Astrocyte of the spinal cord (primary cell): ENCODE measurements at places on chromosomes 5 and 9.

- no peak for DNase-seq
Measured at GRCh38 chr9:134853893-134854292, 26.7 kb upstream of the FCN2 start.

GRCh38 chr5:58499231-58499630 lies 8.0 kb downstream of the GAPT start:
- no peak for DNase-seq

DNA sequence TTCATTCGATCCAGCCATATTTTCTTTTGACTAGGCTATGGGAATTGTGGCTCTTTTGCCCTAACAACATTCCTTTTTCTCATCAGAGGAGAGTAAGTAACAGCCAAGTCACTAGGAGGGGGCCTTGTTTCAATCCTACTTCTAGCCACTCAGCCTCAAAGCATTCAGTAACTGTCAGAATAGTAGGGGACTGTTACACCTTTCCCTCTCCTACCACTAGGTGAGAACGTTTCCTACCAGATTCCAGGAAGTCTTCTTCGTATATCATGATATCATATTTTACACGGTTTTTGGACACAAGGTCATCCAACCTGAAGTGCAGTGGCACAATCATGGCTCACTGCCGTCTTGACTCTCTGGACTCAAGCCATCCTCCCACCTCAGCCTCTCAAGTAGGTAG lies 171.3 kb upstream of the CDH12 start:
- no peak for DNase-seq

DNA sequence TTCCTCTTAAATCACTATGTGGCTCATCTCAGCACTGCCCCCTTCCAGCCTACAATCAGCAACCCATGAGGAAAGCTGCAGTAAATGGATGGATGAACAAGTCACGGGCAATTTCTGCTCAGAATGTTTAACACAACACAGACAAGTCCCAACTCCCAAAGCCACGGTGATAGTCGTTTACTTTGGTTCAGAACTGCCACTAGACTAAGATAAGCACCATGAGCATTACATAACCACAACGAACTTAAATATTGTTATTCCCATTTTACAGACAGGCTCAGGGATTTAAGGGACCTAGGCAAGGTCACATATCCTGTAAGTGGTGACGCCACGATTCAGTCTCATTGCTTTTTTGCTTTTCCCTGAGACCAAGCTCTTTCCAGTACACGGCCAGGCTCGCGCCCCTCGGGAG lies 2.0 kb upstream of the SMIM27 start:
- peak; percentile 45 for DNase-seq

DNA sequence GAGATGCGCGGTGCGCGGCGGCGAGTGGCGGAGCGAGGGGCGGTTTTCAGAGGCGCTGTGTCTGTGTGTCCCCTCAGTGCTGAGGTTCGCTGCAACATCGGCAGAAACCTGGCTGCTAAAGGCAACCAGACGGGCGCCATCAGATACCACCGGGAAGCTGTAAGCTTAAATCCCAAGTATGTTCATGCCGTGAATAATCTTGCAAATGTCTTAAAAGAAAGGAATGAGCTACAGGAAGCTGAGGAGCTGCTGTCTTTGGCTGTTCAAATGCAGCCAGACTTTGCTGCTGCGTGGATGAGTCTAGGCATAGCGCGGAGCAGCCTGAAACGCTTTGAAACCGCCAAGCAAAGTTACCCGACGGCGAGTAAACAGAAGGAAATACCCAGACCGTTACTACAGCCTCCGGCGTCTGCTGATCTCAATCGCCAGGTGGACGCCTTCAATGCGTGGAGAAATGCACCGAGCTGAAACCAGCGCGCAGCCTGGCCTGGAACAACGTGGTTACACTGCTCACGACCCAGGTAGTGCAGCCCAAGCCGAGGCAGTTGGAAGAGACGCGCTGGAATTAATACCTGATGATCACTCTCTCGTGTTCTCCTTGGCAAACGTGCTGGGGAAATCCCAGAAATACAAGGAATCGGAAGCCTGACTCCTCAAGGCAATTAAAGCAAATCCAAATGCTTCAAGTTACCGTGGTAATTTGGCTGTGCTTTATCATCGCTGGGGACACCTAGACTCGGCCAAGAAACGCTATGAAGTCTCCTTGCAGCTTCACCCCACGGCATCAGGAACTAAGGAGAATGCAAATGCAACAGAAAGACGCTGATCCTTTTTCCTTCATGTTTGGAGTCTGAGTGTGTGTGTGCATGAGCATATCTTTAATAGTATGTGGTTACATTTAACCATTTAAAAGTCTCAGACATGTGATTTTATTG lies 15.9 kb downstream of the OR2V1 start:
- DNase-seq: peak; percentile 6

- no peak for DNase-seq
Measured at GRCh38 chr5:37088009-37088408, 161.2 kb downstream of the CPLANE1 start.

DNA sequence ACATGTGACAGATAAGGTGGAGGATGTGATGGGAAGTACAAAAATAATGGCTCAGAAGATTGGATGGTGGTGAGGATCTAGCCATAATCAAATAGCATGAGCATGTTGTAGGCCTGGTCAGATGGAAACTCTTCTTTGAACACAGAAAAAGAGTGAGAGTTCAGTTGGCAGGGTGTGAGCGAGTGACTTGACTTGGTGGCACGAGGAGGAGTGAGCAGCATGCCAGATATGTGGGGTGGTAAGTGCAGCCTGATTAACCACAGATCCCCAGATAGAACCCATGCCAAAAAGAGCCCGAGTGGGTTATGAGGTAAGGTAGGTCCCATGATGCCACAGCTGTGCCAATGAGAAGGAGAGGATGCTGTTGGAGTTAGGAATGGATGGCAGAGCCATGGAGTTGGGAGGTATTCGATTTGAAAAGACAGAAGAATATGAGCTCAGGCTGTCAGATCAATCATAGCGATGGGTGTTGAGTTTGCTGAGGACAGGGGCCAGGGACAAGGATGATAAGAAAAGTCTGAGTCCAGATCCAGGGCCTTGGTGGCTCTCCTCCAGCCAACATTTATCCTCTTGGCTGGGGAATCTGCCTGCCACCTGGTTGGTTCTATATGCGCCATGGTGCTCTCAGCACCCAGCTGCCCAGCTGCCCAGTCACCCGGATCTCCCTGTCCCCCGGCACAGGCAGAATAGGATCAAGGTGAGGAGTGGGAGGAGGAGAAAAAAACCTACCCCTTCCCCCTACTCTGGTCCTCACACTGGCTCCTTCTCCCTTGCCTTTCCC lies 16.5 kb downstream of the GARNL3 start:
- DNase-seq: no peak

DNA sequence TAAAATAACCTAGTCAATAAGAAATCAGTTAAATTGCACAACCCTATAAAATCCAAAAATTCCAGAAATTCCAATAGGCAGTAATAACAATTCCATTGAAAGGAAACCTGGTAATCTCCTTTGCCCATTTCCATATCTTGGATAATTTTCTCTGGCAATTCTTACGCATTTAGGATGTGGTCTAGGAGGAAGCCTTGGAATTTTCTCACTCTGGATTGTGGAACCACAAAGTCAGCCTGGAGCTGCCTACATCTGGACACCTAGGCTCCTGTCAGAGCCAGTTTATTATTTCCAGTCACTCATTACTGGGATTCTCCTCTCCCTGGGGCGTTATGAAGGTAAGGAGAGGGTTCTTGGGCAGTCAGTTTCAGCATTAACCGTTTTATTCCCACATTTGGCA lies 40.3 kb upstream of the GNE start:
- DNase-seq: peak; percentile 35

- DNase-seq: peak; percentile 76
Measured at GRCh38 chr5:172801179-172801671, 30.2 kb upstream of the DUSP1 start.

- DNase-seq: no peak
Measured at GRCh38 chr5:143741421-143741820, 70.5 kb upstream of the HMHB1 start.

- no peak for DNase-seq
Measured at GRCh38 chr5:76368941-76369340, 34.1 kb upstream of the IQGAP2 start.

DNA sequence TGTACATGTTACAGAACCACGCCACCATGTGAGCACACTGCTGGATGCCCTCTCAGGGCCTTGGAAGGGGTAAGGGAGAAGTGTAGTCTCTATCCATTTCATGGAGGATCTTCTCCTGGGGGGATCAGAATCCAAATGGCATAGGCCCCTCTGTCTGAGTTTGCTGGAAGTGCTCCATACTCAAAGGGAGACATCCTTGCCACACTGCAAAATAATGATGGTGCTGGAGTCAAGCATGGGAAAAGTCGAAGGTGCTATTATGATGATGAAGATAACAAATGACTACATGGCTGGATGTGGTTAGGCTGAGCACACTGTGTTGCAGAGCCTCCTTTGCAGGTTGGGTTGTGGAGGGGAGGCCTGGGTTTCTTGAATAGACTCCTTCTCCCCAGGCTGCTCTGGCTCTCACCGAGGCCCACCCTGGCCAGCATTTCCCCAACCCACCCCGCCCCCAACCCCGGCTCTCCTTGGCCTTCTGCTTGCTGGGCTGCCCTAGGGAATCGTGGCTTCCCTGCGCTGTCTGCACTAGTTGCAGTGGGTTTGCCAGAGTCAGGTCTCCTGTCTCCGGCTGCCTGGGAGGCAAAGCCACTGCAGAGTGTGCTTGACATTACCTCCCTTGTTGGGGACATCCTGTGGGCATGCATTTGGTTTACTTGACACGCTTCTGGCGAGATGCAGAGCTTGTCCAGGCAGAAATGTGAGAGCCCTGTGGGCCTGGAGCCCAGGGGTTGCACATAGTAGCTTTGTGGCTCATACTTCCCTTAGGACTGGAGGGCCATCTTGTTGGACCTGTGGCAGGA lies 3.0 kb downstream of the MVB12B start:
- DNase-seq: no peak

- no peak for DNase-seq
Measured at GRCh38 chr9:93262537-93263310, 78.8 kb downstream of the WNK2 start.

GRCh38 chr5:11261241-11261640 lies 500.2 kb upstream of the DAP start:
- DNase-seq: no peak

GRCh38 chr5:145479271-145479670 lies 355.9 kb downstream of the PRELID2 start:
- DNase-seq: no peak

GRCh38 chr5:88722546-88723073 lies 160.4 kb downstream of the MEF2C start:
- DNase-seq: no peak
